ENCODE measurements at places on chromosomes 1 and 21.
A peak's percentile ranks its signal among the peaks of the same experiment; 100 is the strongest.

DNA sequence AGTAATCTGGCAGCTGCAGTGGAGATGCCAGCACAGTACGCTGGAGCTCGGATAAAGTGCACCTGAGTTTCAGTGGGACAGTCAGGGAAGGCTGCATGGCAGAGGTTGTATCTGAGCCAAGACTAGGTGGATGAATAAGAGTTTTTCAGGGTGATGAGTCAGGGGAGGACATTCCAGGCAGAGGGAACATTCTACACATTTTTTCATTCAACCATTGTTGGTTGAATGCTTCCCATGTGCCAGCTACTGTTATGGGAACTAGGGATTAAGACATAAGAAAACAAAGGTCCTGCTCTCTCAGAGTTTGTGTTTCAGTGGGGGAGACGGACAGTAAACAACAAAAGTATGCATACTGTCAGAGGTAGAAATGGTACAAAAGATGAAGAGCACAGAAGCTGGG is 5.2 kb downstream of the LEPR start:
- DNase-seq, result peak; percentile 91

- no peak for DNase-seq
Measured at GRCh38 chr1:33849211-33849610, 14.7 kb upstream of the HMGB4 start.

- no peak for DNase-seq
Measured at GRCh38 chr21:45602106-45602505, 41.4 kb upstream of the PCBP3 start.

DNA sequence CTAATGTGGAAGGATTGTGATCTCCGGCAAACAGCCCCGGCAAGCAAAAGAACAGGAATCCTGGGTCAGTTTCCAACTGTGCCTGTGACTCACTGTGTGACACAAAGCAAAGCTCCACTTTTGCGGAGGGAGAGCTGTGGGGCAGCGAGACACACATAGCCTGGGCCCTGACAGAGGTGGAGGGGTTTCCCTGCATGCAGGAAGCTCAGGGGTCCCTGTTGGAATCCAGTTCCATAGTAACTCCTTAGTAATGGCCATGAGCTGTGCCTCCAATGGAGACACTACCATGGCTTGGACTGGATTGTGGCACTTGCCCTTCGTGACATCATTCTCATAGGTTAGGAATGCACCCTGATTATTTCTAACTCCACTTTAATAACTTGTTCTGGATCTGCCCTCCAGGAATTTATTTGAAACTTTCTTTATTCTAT is 47.0 kb upstream of the ATF3 start:
- peak; percentile 87 for DNase-seq

DNA sequence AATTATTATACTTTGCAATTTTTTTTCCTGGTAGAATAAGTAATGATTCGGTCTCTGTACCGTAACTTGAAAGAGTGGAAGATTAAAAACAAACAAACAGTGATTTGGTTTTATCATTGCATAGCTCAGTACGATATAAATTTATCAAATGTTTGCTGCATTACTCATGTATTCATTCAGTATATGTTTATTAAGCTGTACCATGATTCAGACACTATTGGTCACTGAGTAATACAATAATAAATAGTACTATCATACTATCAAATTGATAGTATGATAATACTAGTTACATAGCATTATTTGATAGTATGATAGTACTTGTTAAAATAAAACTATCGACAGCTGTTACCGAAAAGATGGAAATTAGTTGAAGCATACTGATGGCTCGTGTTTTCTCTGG is 12.1 kb downstream of the CENPF start:
- no peak for DNase-seq

DNA sequence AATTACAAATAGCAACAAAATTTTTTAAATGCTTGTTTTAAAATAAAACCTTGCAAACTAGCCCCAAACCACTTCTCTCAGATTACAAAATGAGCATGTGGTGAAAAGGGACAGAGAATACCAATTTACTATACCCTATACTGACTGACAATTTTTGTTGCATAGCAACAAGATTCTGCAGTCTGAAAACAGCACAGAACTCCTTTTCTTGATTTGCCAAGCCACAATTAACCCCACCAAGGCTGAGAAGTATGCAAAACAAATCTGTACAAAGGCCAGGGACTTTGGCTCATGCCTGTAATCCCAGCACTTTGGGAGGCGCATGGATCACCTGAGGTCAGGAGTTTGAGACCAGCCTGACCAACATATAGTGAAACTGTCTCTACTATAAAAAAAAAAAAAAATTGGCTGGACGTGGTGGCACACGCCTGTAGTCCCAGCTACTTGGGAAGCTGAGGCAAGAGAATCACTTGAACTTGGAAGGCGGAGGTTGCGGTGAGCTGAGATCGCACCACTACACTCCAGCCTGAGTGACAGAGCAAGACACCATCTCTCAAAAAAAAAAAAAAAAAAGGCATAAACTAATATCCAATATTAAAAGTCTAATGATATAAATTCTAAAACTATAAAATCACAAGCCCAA is 21.8 kb downstream of the ENAH start:
- DNase-seq, result peak; percentile 78

GRCh38 chr1:234849832-234850231 is 239.9 kb upstream of the IRF2BP2 start:
- DNase-seq, result no peak

DNA sequence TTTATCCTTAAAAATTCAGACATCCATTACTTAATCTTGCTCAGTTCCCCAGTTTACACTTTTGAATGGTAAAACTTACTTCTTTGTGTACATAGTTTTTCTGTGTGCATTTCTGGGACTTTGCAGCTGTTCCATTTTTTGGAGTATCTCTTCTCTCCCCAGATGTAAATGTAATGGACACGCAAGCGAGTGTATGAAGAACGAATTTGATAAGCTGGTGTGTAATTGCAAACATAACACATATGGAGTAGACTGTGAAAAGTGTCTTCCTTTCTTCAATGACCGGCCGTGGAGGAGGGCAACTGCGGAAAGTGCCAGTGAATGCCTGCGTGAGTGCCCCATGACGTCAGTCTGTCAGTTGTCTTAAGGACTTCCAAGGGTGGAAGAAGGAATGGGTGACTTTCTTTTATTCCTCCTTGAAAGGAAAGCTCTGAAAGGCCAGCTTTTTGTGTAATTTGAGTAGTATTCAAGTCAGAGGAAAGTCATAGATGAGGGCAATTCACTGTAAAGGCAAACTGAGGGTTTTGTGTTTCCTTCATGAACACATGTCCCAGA is 75.7 kb upstream of the LAMC2 start:
- peak; percentile 45 for DNase-seq

DNA sequence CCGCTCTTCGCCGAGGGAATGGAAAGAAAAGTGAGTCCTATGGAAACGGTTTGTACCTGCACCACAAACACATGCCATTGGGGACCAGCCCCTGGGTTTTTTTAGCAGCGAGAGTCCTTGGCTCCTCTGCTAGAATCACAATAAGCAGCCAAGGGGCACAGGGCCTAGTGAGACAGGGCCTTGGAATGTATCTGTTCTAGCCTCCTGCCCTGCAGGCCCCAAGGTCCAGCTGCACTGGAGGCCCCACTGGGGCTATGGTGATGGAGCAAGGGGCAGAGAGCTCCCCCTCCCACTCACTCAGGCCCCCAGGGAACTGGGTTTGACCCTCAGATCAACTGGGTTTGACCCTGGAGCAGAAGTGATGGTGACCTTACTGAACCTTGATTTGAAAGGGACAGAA is 14.4 kb downstream of the SHISA4 start:
- DNase-seq, result peak; percentile 72

DNA sequence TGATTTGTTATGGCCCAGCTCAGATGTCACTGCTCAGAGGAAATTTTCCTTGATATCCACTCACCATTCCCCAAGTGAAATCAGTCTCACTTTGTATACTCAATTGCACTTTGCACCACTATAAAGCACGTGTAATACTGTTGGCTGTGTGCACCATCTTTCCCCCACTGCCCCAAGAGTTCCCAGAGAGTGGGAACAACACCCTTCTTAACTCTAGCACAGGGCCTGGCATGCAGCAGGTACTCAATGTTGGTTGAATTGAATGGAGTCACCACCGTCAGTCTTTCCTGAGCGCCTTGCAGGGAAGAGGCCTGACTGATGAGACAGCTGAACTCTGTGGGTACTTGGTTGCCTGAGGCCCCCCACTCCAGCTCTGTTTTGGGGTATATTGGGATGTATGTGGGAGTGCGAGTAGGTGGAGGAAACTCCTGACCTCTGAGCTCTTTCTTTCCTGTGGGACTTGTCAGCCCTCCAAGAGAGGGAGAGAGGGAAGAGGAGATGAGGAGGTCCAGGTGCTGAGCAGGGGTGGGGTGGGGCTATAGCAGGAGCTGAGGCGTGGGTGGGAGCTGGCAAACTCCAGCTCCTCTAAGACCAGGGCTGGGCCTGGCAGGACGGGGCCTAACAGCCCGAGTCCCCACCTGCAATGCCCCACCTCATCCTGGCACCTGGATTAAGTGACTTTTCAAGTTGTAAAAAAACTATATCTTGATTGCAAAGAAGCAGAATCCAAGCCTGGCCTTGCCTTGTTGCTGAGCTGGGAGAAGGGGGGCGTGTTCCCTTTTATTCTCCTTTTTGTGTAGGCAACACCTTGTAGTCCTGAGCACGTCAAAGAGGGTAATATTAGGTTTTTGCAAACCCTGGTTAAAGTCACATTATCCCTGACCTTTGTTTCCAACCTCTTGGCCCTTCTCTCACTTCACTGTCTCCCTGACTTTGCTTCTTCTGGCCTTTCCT is 19.4 kb upstream of the WASF2 start:
- no peak for DNase-seq

DNA sequence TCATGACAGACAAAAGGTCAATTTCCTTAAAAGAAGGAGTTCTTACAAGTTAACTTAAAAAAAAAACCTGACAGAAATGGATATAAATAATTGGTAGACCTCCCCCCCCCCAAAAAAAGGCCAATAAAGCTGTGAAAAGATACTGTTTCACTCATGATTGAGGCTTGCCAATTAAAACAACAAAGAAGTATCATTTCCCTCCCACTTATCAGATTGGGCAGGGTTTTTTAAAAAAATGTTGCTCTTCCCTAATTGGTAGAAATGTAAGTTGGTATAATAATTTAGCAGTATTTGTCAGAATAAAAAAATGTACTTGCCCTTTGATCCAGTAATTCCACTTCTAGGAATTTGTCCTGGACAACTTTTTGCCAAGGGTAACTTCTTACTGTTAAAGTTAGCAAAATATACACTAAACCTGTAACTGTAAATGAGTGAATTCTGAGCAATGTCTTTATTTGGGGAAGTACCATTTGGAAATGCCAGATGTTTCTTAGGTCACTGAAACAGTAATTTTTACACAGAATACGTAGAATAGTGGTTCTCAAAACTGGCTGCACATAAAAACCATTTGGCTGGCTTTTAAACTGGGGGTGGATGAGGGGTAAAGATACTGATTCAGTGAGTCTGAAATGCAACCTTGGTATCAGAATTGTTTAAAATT is 17.5 kb downstream of the RNF2 start:
- no peak for DNase-seq

DNA sequence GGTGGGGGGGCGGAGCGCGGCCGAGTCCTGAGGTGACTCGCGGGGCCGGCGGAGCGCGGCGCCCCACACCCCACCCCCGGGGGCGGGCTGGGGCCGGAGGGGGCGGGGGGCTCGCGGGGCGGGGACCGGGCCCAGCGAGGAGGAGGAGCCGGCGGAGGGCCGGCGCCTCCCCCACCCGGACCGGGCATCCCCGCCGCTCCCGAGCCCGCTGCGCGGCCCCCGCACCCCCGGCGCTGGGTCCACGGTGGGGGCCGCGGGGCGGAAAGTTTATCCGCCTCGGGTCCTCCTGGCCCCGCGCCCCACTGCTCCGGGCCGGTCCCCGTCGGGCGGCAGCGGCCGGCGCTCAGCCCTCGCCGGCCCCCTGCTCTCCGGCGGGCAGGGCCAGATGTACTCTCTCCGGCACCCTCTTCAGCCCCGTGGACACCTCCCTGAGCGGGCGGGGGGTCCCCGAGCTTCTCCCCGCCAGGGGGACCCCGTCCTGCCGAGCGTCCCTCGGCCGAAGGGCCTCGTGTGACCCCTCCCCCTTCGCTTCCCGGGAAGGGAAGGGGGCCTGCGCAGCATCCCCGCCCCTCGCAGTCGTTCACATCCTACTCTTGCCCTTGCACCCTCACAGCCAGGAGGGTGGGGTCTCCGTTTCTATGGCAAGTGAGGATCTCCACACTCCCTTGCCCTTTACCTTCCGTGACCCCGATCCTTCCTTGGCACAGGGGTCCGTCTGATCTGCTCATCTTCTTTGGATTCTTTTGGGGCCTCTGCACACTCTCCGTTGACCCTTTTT is 663 bp downstream of the CAMTA1 start:
- DNase-seq, result peak; percentile 60

DNA sequence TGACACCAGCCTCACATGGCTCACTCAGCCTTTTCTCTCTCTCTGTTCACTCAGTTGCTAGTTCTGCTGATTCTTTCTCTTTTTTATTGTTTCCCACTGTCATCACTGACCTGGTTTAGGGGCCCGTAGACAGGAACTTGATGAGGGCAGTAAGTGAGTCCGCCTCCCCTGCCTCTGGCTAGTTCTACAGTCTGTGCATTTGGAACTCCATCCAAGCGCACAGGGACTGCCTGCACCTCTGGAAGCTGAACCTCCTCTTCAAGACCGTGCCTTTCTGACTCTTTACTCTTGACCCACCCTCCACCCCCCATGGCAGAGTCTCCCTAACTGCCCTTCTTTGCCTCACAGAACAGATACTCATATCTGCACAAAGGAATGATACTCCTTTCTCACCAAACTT is 4.2 kb downstream of the TENT5C start:
- DNase-seq, result no peak

- DNase-seq, result no peak
Measured at GRCh38 chr1:46218443-46218842, 15.3 kb downstream of the LURAP1 start.

DNA sequence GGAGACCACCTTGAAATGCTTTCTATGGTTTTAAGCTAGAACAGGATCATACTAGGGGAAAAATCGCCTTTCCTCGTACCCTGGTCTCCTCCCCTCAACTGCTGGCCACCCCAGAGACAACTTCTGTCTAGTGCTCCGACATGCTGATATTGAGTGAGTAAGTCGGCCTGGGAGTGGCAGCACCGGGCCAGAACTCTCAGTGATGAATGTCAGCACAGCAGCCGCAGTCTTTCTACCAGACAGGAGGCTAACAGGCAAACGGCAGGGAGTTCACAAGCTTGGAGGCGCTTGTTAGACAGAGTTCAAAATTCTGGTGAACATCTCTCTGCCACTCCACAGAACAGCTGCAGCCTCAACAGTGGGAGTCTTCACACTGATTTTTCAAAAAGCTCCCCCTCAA is 716.9 kb downstream of the ADGRL2 start:
- DNase-seq, result peak; percentile 39

GRCh38 chr1:153985941-153986761 is at the start of gene RAB13:
TSS of gene RAB13 (minus strand) at chr1:153986339. CDS start at chr1:153986236, 103 bp downstream.
- peak; percentile 91 for DNase-seq

DNA sequence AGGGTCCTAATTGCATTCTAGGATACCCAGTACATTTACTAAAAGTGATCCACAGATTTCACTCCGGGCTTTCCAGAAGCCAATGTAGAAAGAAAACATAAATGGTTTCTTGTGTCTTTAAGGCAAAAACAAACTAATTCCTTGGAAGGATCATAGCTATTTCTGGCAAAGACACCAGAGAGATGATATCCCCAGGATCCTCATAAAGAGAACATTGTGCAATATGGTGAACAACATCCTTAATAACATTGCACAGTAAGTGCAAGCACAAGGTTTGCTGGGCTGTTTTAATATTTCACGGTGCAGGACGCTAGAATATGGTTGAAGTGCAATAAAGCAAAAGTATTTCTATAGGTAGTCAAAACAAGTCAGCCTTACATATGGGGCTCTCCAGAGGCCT is 83.0 kb downstream of the NTPCR start:
- DNase-seq, result no peak

GRCh38 chr1:244449936-244450508 is 1.7 kb downstream of the ADSS2 start:
- peak; percentile 16 for DNase-seq

GRCh38 chr1:165834229-165834628 is 6.8 kb downstream of the UCK2 start:
- DNase-seq, result no peak

Measured in astrocyte of the hippocampus (primary cell).